Tibial artery (tissue), 4 donors: ENCODE measurements at places on chromosomes 2 and 18.

DNA sequence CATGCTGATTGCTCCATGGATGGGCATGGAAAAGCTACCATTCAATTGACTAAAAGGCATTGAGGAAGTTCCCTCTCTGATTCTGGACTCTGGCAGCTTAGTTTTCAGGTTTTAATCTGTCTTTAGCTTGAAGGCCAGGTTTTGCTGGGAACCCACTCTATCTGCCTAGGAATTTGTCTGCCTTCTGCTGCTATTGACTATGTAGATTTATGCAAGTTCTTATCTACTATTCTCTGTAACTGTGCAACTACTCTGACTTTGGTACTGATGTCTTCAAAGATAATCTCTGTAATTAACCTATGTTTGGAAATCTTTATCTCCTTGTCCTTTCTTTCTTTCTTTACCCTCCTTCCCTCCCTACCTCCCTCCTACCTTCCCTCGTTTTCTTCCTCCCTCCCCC, 178.8 kb downstream of the DSEL start:
- DNase-seq: no peak

- no peak for DNase-seq
Observed at GRCh38 chr2:22999951-23000350, 385.0 kb upstream of the KLHL29 start.

DNA sequence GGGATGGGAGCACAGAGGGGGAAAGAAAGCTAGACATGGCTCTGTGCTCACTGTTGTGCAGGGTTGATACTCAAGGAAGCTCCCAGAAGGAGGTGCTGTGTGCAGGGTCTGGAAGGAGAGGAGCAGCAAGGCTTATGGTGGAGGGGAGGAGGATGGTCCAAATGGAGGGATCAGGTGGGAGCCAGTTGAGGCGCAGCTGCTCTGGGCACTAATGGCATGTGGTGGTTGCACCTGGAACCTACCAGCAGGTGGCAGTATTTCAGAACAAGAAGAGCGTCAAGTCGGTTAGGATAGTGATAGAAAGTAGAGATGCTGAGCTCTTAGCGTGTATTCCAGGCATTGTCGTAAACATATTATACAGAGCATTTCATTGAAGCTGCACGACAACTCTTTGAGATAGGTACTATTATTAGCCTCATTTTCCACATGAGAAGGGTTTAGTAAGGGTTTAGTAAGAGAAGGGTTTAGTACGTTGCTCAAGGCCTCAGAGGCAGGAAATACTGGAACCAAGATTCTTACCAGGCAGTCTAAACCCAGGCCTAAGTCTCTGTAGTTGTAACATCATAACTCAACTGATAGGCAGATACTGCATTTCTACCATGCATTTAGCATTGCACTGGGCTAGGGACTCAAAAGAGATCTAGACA, 223.7 kb downstream of the CYP26B1 start:
- DNase-seq: no peak

- no peak for DNase-seq
Observed at GRCh38 chr2:216632346-216632951, 771 bp upstream of the IGFBP2 start.

DNA sequence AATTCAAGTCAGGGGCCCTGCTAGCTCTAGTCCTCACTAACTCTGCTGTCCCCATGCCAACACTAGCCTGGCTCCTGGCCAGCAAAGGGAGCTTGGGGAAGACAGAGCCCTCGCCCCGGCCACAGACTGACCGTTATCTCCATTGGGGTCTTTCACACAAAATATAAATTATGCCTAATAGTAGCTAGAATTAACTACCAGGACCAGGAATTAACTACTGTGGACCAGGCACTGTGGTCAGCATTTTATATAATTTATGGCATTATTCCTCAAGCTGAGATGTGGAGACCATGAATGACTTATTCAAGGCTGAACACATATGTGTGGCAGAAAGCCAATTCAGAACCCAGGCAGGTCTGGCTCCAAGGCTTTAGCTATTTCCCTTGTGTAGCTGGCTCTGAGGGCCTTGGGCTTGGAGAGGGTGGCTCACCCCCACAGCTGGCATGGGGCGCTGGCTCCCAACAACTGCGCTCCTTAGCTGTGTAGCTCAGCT, 49.2 kb downstream of the CELF4 start:
- DNase-seq: no peak

- no peak for DNase-seq
Observed at GRCh38 chr18:78980279-78980771, 707 bp downstream of the SALL3 start.

DNA sequence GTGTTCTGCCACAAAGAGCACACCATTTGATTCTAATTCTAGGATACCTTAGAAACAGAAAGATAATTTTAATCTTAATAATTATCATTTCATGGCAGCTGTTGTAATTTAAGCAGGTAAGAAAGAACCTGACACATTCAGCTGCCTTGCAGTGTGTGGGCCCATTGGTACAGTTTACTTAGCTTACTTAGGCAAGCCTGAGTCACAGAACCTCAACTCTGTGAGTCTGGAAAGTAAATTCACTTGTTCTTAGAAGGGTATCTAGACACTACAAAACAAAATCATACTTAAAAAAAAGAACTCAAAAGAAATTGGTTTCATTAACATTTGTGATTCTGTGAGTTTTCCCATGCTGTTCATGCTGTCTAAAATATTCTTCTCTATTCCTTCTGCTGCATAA, 956.3 kb upstream of the SLC39A10 start:
- DNase-seq: no peak

DNA sequence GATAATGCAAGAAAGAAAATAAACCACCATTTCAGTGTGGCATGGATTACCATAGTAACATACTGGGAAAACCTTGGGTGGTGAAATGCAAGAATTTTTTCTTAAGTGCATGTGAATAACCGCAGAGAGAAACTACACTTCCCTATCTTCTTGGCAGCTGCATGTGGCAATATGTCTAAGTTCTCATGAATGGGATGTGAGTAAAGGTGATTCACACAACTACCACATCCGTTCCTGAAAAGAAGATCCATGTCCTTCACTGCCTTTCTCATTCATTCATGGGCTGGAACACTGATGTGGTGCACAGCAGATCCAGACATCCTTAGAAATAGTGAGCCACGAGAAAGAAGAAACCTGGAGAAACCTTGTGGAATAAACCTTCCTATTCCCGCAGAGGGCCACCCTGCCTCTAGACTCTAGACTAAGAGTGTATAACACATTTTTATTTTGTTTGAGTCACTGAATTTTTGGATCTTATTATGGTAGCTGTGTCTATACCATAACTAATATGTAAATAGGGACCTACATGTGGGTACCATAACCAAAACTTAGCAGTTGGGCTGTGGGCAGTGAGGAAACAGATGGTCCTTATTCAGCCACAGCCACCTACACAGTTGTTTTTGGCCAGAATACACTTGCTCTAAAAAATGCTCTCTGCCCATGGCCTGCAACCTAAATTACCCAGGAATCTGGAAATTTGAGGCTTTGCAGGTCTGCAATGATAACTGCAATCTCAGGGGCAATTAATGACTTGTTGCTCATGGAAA, 573.3 kb downstream of the LRP1B start:
- DNase-seq: no peak

DNA sequence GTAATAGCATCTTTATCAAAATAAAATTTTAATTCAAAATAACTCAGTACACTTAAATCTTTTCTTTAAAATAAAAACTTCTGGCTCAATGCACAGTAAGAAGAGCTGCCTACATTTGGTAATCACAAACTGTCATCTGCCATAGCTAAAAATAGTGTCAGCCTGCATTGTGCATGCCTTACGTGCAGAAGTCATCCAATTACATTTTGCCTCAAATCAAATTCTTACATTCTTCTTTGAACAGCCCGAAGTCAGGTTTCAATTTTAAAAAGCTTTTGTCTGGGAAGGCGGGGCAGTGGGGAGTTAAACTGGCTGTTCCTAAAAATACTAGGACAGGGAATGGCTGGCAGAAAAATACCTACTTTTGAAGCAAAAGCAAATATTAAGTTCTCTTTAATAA, 51.1 kb downstream of the RTN4 start:
- no peak for DNase-seq
